GM12878 (cell line): ENCODE measurements at places on chromosomes 4 and X. TPM values are rescaled to one million over a fixed set of nuclear protein-coding genes. Genes with fewer than 3 reads are reported as not detected.

The PPM1K gene
- polyA plus RNA-seq = 23.2 and 25.0 TPM in 2 replicates

The NUDT10 gene
- polyA plus RNA-seq = not detected in 2 replicates

The AVPR2 gene
- polyA plus RNA-seq = 0.11 and 0.12 TPM in 2 replicates

The TMEM185A gene
- 16.8 and 20.5 TPM in 2 replicates for polyA plus RNA-seq

The DDIT4L gene
- polyA plus RNA-seq = not detected in 2 replicates

The VEGFC gene
- polyA plus RNA-seq = not detected in 2 replicates

The DCAF12L1 gene
- polyA plus RNA-seq = not detected in 2 replicates
